Stimulated activated naive CD4-positive, alpha-beta T cell treated with Interleukin-2 at 50 U/mL for 16 hours (primary cell): ENCODE measurements at places on chromosomes 2 and 18.

GRCh38 chr2:47536696-47537095 lies 133.7 kb downstream of the MSH2 start:
- no peak for DNase-seq

- DNase-seq: no peak
Measured at GRCh38 chr2:60357996-60358395, 195.5 kb downstream of the BCL11A start.

GRCh38 chr2:13193900-13194299 lies 477.2 kb downstream of the TRIB2 start:
- DNase-seq: no peak

GRCh38 chr18:40243607-40244006 lies 1711.4 kb upstream of the PIK3C3 start:
- no peak for DNase-seq

GRCh38 chr2:102159295-102159694 lies 16.7 kb downstream of the IL1R1 start:
- no peak for DNase-seq

GRCh38 chr2:172398440-172398839 lies 28.9 kb upstream of the ITGA6 start:
- no peak for DNase-seq

GRCh38 chr2:28608500-28609424 lies 112.9 kb downstream of the PLB1 start:
- DNase-seq: no peak

DNA sequence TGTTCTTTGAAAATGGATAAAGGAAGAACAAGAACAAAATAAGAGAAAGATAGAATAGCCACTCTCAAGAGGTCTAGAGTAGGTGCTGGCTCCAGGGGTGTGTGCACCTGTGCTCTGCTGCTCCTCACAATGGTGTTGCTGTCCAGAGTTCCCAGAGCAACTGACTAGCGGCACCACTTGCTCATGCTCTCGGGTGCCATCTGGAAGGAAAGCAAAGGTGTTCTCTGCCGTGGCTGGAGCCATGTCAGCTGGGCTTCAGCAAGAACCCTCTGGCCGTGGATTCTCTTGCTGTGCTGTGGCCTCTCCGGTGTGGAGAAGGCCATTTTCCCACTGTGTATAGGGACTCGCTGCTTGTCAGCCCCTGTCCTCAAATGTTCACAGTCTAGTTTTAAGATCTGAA lies 114.6 kb upstream of the TEX51 start:
- no peak for DNase-seq

GRCh38 chr2:85694052-85695025 lies at the start of gene GNLY:
GNLY (plus strand) TSS chr2:85694358; CDS start chr2:85694419, 61 bp downstream.
- no peak for DNase-seq

DNA sequence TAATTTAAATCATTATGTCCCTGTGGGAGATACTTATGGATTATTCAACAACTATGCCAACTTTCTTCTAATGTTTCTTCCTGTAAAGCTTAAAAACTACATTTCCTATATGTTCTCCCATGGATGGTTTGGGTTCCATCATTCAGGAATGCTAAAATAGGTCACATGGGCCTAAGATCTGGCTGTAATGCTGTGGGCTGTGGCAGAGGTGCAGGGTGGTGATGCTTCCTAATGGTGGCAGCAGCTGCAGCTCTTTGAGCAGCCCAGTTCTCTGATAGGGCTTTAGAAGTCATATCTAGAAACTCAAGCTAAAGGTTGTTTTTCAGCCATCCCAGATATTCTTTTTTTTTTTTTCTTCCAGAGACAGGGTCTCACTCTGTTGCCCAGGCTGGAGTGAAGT lies 266.1 kb downstream of the ZNF385B start:
- DNase-seq: no peak

DNA sequence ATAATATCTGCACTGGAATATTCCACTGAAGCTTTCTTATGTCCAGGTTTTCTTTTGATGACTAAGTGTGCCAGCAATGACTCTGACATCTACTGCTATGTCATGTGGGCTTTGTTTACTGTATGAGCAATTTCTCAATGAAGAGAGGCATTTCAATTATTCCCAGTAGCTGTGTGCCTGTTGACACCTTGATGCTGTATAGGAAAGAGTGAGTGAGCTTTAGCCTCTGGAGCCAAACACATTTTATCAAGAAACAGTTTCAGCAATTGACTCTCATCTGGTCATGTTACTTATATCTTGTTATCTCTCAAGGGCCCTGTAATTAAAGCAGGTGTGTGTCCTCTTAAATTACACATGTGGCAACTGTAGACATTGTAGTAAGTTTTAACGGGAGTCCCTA lies 493.2 kb upstream of the FANCL start:
- no peak for DNase-seq

- no peak for DNase-seq
Measured at GRCh38 chr18:48802543-48803290, 148.0 kb downstream of the SMAD7 start.

DNA sequence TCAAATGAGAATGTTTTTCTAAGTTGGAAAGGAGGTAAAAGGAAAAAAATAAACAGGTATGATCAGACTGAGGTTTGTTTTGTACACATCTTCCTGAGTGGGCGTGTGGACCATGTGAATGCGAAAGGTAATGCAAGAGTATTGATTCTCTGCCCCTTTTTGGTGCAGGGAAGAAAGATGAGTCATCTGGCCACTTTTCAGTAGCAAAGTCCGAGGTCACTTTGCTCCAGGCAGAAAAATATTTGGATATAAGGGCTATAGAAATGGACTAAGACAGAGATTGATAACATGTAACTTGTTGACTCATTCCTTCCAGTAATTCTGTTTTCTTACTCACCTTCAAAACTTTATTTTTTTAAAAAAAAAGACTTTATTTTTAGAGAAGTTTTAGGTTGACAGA lies 130.5 kb downstream of the DSEL start:
- DNase-seq: no peak

- no peak for DNase-seq
Measured at GRCh38 chr2:37650548-37651093, 20.8 kb downstream of the CDC42EP3 start.

GRCh38 chr2:152078662-152079061 lies 20.2 kb downstream of the CACNB4 start:
- no peak for DNase-seq

GRCh38 chr2:16331772-16332171 lies 333.9 kb downstream of the CYRIA start:
- no peak for DNase-seq

- no peak for DNase-seq
Measured at GRCh38 chr2:30321466-30321865, 90.1 kb downstream of the LBH start.

DNA sequence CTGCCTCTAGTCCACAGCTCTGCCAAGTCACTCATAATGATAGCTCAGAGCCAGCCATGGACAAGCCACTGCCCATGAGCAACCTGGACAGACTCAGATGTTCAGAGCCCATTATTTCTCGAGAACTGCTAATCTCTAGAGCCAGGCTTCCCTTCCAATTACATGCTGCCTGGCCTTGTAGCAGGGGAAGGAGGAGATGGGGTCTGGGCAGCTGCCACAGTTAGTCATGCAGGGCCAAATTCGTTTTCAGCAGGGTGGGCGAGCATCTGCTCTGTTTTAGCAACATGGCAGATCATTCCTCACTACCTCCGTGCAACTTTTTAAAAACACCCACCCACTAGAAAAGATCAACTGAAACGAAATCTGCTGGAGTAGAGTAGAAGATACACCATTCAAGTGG lies 141.8 kb downstream of the MYO5B start:
- DNase-seq: no peak

DNA sequence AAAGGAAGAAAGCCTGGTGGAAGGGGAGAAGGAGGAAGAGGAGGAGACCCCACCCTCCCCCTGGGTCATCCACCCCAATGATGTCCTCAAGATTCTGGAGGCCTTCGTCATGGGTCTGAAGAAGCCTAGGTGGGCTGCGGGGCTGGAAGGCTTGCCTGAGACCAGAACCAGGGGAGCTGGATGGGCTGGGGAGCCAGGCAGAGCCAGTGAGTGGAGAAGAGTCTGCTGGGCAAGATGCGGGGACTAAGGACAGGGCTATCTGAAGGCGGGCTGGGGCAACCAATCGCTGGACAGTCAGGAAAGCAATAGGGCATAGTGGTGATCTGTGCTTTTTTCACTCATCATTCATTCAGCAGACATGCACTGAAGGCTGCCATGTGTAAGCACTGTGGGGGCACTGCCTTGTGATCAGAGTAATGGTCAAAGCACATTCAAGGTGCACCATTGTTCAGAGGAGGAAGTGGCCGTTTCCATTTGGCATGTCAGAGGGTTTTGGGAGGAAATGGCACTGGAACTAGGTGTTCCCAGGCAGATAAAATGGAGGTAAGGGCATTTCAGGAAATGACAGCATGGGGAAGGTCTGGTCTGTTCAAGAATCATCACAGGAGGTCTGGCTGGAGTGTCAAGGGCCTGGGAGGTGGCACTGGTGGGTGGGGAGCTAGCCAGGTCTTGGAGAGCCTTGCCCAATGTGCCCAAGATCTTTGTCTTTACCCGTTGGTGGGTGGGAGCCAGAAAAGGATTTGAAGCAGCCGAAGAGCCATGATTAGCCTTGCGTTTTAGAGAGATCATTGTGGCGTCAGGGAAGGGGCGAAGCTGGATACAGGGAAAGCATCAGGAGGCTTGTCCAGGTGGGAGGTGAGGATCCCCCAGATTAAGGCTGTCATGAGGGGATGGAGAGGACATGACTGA lies 24.2 kb downstream of the OTOF start:
- DNase-seq: no peak

DNA sequence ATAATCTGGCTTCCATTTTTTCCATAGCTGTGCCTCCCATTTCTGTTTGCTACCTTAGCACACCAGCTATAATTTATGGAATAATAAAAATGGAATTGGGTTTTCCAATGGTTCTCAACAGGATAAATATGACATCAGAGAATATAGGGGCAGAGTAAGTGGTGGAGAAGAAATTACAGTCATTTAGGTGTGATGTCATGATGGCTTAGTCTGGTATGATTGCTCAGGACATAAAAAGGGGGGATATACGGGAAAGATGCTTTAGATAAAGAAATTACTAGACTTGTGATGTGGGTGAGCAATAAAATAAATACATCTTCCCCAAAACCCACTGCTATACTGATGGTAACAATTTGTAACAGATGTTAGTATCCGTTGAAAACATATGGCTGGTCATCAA lies 21.6 kb upstream of the KIF5C start:
- DNase-seq: no peak

DNA sequence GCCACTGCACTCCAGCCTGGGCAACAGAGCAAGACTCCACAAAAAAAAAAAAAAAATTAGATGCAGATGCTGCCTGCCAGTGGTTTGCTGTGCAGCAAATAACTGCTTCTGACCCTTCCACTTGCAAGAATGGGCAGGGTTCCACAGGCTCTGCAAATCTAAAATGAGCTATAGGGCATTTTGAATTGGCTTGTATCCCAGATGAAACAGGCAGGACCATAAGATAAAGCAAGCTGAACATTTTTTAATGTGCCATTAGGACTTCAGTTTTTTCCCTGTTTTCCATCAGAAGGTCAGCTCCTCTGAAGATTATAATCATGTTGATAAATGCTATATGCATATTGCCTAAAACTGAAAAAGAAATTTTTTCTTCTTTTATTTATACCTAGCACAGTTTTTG lies 15.7 kb upstream of the FZD7 start:
- no peak for DNase-seq

DNA sequence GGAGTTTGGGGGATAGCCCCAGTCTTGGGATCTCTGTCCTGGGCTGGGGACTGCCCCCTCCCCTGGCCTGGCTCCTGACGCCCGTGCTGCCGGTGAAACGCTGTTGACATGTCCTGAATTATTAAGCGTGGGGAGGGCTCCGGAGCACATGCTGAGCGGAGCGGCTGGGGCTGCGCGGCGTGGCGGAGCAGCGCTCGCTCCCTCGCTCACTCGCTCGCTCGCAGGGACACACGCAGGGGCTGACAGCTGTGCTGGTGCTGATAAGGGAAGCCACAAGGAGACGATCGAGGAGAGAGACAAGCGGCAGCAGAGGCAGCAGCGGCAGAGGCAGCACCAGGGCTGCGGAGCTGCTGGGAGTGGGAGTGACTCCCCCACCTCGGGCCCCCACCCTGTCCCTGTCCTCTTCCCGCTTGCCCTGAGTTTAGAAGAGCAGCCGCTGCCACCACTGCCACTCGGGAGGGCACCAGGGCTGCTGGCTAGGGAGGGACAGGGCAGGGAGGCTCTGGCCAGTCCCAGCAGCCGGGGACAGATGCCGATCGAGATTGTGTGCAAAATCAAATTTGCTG lies at the start of gene ASIC4:
TSS of gene ASIC4 (plus strand) at position 287 of the 566 bp plus-strand sequence. CDS start at position 530, 243 bp downstream.
- DNase-seq: no peak

- DNase-seq: no peak
Measured at GRCh38 chr2:234771980-234772732, 179.7 kb upstream of the SH3BP4 start.

GRCh38 chr18:7824970-7825369 lies 257.9 kb downstream of the PTPRM start:
- DNase-seq: no peak

DNA sequence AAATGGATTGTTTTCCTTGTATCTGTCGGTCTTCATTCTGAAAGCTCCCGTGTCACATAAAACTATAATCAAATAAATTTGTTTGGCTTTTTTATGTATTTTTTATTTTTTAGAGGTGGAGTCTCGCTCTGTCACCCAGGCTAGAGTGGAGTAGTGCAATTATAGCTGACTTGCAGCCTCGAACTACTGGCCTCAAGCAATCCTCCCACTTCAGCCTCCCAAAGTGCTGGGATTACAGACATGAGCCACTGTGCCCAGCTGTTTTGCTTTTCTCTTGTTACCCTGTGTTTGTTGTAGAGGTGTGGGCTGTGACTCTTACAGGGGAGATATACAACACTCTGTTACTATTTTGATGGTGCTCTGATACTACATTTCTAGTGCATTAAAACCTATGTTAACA lies 2.2 kb downstream of the GALM start:
- DNase-seq: no peak

DNA sequence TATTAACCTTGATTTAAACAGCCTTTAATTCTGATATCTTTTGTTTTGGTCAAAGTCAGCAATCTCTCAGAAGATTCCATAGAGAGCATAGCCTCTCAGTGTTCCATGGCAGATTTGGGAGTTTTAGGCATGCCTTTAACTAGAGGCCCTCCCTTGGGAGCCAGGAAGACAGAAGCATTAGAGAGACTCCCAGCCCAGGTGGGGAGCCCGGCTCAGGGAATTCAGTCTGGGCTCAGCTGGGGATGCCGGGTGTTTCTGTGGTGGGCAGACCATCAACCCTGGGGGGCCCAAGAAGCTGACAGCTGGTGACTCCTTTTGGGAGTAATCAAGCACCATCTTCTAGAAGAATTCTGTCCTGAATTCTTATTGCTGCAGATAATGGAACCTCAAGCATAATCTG lies 99.7 kb upstream of the CELF4 start:
- DNase-seq: no peak

- DNase-seq: no peak
Measured at GRCh38 chr2:170521299-170521698, 193.8 kb upstream of the SP5 start.

- no peak for DNase-seq
Measured at GRCh38 chr2:46922606-46923005, 7.0 kb upstream of the MCFD2 start.

- DNase-seq: no peak
Measured at GRCh38 chr18:13446610-13447461, 228.3 kb downstream of the LDLRAD4 start.
